Activated CD8-positive, alpha-beta memory T cell treated with anti-CD3 and anti-CD28 coated beads for 1 hour (primary cell): ENCODE measurements at places on chromosomes 5 and 9.

GRCh38 chr5:10712574-10713366 lies 48.3 kb downstream of the DAP start:
- no peak for DNase-seq

- no peak for DNase-seq
Measured at GRCh38 chr5:14534773-14535172, 46.8 kb upstream of the OTULINL start.

DNA sequence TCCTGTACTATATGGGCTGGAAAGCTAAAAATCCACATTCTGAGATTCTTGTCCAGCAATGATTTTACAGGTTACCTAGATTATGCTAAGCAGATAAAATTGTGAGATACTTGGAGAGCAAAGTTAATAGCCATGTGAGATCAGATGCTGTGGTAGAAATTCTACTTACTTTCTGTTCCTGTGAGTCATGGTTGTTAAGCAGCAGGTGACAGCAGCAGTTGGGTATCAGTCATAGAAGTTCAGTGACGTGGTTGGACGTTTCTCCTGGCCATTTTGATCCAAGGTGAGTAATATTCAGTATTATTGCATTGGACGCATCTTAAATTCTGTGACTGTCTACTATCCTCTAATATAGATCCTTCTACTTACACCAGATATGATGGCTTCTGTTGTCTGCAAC lies 524.5 kb downstream of the TMEM38B start:
- no peak for DNase-seq

- no peak for DNase-seq
Measured at GRCh38 chr9:112382066-112382465, 2.2 kb downstream of the HSDL2 start.

DNA sequence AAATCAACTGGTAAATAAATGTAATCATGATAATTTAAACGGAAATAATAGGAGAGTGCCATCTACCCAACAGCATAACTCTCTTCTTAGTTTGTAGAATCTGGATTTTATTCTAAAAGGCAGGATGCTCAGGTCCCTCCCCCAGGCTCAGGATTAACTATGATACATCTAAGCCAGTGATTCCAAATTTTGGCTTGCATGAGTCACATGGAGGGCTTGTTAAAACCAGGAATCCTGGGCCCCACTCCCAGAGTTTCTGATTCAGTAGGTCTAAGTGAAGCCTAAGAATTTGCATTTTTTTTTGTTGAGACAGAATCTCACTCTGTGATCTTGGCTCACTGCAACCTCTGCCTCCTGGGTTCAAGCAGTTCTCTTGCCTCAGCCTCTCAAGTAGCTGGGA lies 62.3 kb upstream of the ZFR start:
- no peak for DNase-seq

GRCh38 chr5:68007451-68007850 lies 208.1 kb upstream of the PIK3R1 start:
- no peak for DNase-seq

GRCh38 chr5:43038496-43038989 lies 1.6 kb downstream of the ANXA2R start:
- DNase-seq = no peak
